Sigmoid colon (tissue), 7 donors: ENCODE measurements at places on chromosomes 6 and 20. TPM values are rescaled to one million over a fixed set of nuclear protein-coding genes. Genes with fewer than 3 reads are reported as not detected.

The FOXF2 gene
- polyA plus RNA-seq: 3.5 TPM

The LAMA2 gene
- polyA plus RNA-seq: 9.6 TPM

The SLC13A3 gene
- 0.48 TPM for polyA plus RNA-seq

The TINAG gene
- 16.9 TPM for polyA plus RNA-seq

The COL19A1 gene
- polyA plus RNA-seq: 1.6 TPM

The SCRT2 gene
- polyA plus RNA-seq: not detected

The CENPW gene
- 22.2 TPM for polyA plus RNA-seq

The TMEM244 gene
- polyA plus RNA-seq: not detected

The METTL24 gene
- polyA plus RNA-seq: 0.76 TPM

The NKAIN2 gene
- 0.38 TPM for polyA plus RNA-seq

The GJA1 gene
- 3.0 TPM for polyA plus RNA-seq

The RHAG gene
- not detected for polyA plus RNA-seq

The HLA-DMA gene
- polyA plus RNA-seq: 57.1 TPM

The DBNDD2 gene
- 137 TPM for polyA plus RNA-seq

The PFDN6 gene
- polyA plus RNA-seq: 131 TPM

The GATA5 gene
- polyA plus RNA-seq: 0.03 TPM

The AKAP7 gene
- 7.9 TPM for polyA plus RNA-seq

The DAAM2 gene
- polyA plus RNA-seq: 4.2 TPM

The ELOVL4 gene
- polyA plus RNA-seq: 0.23 TPM

The CDSN gene
- polyA plus RNA-seq: not detected

The AVP gene
- polyA plus RNA-seq: not detected

The SMIM26 gene
- polyA plus RNA-seq: 168 TPM

The GPLD1 gene
- polyA plus RNA-seq: 0.52 TPM

The JAG1 gene
- 4.2 TPM for polyA plus RNA-seq

The PGC gene
- 12.6 TPM for polyA plus RNA-seq

The TRIM10 gene
- 2.7 TPM for polyA plus RNA-seq

The SF3B5 gene
- 302 TPM for polyA plus RNA-seq

The PPP1R3G gene
- 0.63 TPM for polyA plus RNA-seq

The HLA-G gene
- not detected for polyA plus RNA-seq

The TREM2 gene
- polyA plus RNA-seq: 0.83 TPM

The CALHM4 gene
- polyA plus RNA-seq: not detected

The MATN4 gene
- not detected for polyA plus RNA-seq

The RAB44 gene
- 0.10 TPM for polyA plus RNA-seq

The DSP gene
- 61.3 TPM for polyA plus RNA-seq

The OPRL1 gene
- polyA plus RNA-seq: not detected

The GLP1R gene
- 0.06 TPM for polyA plus RNA-seq

The SIGLEC1 gene
- polyA plus RNA-seq: 6.9 TPM

The ZBTB12 gene
- polyA plus RNA-seq: 0.92 TPM

The CFAP61 gene
- not detected for polyA plus RNA-seq

The RSPH9 gene
- polyA plus RNA-seq: 0.60 TPM

The MYCT1 gene
- polyA plus RNA-seq: 1.8 TPM

The NRSN2 gene
- 7.8 TPM for polyA plus RNA-seq

The SLX4IP gene
- 1.2 TPM for polyA plus RNA-seq

The RIPOR3 gene
- 7.8 TPM for polyA plus RNA-seq

The RIMS4 gene
- polyA plus RNA-seq: 1.2 TPM

The DACT2 gene
- polyA plus RNA-seq: 0.60 TPM

The EPPIN gene
- not detected for polyA plus RNA-seq

The ASIP gene
- polyA plus RNA-seq: not detected

The PPT2 gene
- polyA plus RNA-seq: 13.0 TPM
